ENCODE measurements at places on chromosomes 7 and 10.

GRCh38 chr7:54811846-54812254 is 52.8 kb upstream of the SEC61G start:
- no peak for DNase-seq

GRCh38 chr10:125060826-125061556 is 99.4 kb downstream of the CTBP2 start:
- DNase-seq = peak; percentile 38

- DNase-seq = no peak
These were observed 115.2 kb upstream of the CDK1 start for GRCh38 chr10:60662917-60663614.

DNA sequence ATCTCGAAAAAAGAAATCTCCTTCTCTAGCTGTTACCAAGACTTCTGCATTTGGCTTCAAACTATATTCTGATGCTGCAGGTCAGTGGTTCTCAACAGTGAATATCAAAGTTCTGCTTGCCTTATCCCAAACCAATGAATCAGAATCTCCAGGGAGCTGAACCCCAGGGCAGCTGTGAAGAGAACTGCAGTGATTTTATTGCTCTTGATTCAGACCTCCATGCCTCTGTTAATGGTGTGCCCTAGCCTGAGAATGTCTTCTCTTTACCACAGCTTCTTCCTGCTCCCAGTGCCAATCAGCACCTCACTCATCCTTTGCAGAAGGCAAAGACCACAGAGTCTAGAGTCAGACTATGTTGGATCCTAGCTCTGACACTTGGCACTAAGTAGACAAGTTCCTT is 46.2 kb upstream of the MRLN start:
- DNase-seq = no peak

DNA sequence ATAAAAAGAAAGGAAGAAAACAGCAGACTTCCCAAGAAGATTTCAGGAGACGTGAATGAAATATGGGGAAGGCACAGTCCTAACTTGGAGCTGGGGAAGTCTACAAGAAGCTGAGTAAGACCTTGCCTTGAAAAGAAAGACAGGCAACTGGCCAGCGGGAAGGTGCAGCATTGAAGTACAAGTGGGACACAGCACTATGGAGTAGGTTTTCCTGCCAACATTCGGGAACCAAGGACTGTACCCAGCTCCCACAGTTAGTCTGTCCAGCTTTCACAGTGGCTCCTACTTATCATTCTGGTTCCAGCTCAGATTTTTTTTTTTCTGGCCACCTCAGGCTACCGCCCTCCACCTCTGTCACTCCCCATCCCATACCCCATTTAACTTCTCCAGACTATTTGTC is 10.0 kb downstream of the HPS1 start:
- no peak for DNase-seq

DNA sequence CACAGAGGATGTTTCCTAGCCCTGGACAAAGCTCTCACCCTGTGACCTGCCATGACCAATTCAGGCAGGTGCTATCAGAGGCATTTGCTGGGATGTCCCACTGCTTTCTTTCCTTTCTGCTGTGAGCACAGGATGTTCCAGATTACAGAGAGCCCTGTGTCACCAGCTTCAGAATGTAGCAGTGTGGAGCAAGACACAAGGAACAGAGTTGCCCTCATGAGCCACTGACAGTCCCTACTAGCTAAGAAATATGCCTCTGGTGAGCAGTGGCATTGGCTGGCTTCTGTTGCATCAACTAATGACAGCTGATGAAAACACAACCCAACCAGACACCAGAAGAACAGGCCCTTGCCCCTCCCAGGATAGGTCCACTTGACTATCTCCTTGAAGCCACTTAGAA is 337.2 kb downstream of the TNS3 start:
- no peak for DNase-seq

DNA sequence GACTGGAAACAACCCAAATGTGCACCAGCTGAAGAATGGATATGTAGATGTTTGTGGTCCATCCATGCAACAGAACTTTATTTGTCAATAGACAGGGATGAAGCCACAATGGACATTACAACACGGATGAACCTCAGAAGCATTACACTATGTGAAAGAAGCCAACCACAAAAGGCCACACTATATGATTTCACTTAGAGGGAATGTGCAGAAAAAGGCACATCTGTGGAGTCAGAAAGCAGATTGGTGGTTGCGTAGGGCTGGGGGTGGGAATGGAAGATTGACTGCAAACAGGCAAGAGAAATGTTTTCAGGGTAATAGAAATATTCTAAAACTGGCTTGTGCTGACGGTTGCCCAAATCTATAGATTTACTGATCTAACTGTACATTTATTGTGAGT is 34.3 kb upstream of the WASHC2A start:
- DNase-seq = no peak

DNA sequence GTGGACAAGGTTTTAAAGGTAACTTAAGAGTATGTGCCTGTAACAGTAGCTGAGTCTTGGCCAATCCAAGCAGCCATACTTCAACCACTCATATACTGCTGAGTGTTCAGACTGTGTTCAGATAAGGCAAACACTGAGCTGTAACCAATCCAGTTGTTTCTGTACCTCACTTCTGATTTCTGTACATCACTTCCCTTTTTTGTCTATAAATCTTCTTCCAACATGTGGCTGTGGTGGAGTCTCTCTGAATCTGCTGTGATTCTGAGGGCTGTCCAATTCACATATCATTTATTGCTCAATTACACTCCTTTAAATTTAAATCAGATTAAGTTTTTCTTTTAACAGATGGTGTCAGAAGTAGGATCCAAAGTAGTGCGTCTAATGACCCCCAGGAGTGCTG is 149.5 kb upstream of the PHF14 start:
- DNase-seq = no peak

- no peak for DNase-seq
These were observed 108.8 kb downstream of the EGFR start for GRCh38 chr7:55127622-55128081.

DNA sequence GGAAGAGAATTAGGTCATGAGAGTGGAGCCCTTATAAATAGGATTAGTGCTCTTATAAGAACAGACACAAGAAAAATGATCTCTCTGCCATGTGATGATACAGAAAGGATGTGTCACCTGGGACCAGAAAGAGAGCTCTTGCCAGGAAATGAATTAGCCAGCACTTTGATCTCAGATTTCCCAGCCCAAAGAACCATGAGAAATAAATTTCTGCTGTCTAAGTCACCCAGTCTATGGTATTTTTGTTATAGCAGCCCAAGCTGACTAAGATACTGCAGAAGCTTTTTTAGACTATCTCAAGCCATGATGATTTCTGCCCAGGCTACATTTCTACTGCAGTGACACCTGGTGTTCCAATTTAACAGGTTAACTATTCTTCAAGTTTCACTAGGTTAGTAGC is 84.8 kb downstream of the RSU1 start:
- DNase-seq = no peak

- DNase-seq = no peak
These were observed 167.2 kb upstream of the HGF start for GRCh38 chr7:81937091-81937490.

DNA sequence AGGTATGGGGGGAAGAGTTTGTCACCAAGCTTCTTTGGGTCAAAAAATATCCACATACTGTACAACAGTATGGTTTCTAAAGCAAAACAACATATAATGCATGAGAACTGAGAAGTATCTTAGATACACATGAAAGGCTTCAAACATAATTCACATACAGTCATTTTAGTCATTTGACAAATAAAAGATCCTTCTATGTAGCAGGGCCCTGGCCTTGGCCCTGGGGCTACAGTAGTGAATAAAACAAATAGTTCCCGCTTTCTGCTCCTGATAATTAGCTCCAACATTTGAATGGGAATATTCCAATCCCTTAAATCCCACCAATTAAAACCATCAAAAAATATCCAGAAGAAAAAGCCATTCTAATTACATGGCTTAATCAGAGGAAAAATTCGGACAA is 51.3 kb downstream of the MALSU1 start:
- DNase-seq = no peak

DNA sequence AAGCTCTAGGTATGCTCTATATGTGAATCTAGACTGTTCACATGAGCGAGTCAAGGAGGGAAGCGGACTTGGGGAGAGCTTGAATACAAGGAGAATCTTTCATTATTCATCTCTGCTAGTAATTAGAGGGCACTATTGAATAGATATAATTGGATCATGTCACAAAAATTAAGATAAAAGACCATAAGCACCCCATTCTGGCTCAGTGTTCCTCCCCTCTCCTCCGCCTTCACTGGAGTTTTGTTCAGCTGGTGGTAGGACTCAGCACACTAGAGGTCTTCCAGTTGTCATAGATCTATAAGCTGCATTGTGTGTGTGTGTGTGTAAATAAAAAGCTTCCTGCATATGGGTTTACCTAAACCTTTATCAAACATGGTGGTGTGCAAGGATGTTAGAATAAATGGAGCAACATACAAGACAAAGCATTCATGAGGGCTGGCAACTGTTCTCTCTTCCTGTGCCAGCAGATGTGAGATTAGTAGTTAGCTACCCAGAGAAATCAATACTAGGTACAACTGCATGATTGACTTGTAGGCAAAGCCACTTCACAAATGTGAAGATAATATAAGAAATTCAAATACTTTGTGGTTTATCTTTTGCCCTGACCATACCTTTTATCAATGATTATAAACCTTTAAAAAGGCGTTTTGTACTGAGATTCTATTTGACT is 142.6 kb downstream of the CREB5 start:
- no peak for DNase-seq

DNA sequence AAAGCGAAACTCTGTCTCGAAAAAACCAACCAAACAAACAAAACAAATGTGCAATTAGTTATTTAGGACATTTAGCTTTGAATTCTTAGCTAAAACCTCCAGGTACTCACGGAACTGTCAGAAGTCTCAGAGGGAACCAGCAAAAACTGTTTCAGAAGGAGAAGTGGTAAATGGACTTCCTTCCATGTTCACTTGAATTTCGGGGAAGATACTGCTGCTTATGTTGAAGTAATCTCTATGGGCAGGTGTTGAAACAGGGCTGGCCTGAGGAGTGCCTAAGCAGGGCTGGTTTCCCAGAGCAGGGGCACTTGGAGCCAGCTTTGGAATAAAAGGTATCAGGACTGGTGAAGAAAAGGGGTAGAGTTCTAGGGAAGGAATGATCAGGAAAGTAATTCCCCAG is 2.4 kb upstream of the EXOC6 start:
- no peak for DNase-seq

GRCh38 chr10:82554381-82554780 is 679.4 kb downstream of the NRG3 start:
- DNase-seq = no peak

GRCh38 chr7:77657427-77658224 is 38.6 kb upstream of the RSBN1L start:
- DNase-seq = peak; percentile 39

DNA sequence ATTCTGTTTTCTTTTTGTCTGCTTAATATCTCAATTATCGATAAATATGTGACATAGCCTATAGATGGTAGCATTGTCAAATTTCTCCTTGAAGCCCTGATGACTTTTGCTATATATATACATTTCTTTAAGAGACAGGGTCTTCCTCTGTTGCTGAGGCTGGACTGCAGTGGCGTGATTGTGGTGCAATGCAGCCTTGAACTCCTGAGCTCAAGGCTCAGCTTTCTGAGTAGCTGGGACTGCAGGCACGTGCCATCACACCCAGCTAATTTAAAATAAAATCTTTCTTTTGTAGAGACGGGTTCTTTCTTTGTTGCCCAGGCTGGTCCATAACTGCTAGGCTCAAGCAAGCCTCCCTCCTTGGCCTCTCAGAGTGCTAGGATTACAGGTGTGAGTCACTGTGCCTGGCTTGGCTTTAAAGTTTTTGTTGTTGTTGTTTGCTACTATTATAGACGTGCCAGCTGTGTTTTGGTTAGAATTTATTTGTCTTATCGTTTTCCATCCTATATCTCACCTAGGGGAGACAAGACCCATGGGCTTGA is 7.0 kb downstream of the UMAD1 start:
- no peak for DNase-seq

GRCh38 chr7:100376066-100376465 is 2.8 kb downstream of the PILRA start:
- no peak for DNase-seq

GRCh38 chr10:86233131-86233530 is 133.5 kb downstream of the GRID1 start:
- no peak for DNase-seq

GRCh38 chr10:65196111-65196510 is 1674.9 kb downstream of the REEP3 start:
- no peak for DNase-seq

DNA sequence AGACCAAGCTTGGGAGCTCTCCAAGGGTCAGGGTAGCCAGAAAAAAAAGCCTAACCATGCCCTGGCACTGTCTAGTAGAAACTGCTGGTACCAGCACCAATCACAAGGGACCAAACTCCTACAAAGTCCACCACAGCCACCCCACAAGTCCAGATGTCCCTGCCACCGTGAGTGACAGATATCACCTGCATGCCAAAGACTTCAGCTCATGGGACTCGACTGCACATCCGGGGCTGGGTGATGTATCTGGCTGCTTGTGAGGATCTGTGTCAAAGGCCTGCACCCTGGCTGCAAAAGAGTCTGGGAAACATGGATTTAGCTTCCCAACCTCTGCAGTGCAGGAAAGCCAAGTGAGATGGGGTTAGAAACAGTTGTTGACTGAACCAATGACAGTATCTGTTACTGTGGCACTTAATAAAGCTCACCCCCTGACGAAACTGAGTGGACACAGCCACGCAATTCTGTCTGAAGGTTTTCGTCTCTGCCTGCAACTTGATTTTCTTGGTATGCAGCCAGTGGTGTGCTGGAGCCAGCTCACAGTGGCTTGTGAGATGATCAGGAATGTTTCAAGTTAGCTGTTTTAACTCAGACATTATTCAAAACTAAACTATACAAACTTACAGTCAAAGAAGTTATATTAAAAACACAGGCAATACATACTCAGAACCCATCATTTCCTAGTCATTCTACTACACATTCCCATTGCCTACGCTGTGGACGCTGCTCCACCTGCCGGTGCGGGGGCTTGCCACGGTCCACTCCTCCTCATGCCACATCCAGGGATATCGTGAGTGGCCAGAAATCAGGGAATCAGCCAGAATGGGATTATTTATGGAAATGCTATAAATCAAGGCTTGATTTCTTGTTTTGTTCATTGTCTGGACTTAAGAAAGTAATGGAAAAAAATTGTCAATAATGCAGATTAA is 9.2 kb downstream of the ZNF488 start:
- no peak for DNase-seq

DNA sequence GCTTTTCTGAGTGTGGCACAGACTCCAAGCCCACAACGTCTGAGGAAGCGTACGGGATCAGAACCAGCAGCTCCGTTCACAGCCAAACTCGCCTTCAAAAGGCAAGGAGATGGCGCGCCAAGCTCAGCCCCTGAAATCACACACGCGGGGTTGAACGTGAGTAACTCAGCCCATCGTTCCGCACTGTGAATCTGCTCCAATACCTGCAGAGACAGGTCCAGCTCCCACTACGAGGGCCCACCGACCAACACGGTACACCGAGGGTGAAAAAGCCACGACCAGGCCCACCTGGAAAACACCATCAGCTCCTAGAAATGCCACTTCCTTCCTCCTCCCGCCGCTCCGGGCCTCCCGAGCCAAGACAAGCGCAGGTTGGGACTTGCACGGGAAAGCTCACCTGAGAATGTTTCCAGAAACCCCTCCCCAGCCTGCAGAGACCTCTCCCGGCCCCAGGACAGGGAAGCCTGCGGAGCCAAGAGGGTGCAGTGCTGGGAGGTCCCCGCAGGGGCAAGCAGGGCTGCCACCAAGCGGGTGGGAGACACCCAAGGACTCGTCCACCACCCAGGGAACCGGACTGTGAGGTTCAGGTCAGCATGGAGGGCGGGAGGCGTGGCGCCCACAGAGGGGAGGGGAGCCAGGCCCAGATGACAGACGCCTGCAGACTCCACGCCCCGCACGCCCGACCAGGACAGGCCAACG is 93.9 kb upstream of the PDGFA start:
- no peak for DNase-seq
